ENCODE measurements at places on chromosomes 2 and 18.

GRCh38 chr18:56003009-56003719, 415.2 kb upstream of the TCF4 start:
- DNase-seq: no peak

DNA sequence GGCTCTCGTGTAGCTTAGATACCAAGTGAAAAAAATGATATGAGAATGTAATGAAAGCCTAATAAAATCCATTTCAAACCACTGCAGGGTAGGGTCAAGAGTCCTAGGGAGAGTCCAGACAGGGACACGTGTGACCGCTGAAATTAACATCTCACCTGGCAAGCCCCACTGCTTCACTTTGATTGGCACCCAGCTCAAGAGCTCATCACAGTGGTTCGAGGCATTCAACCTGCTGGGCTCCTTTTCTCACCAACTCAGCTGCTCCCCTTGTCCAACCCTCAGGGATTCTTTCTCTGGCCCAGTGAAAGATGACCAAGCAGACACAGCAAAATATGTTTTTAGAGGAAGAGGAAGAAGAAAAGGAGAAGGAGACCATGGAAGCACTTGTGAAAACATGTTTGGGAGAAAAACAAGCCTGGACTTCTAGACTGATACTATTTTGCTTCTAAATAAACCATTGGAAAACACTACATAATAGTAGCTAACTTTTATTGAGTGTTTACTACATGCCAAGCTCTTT, 49.2 kb upstream of the CREB1 start:
- no peak for DNase-seq

- DNase-seq: peak; percentile 53
These were observed 583 bp downstream of the NEMP2 start for GRCh38 chr2:190533968-190534309.

GRCh38 chr2:39380525-39381150, 56.4 kb downstream of the MAP4K3 start:
- DNase-seq: no peak

DNA sequence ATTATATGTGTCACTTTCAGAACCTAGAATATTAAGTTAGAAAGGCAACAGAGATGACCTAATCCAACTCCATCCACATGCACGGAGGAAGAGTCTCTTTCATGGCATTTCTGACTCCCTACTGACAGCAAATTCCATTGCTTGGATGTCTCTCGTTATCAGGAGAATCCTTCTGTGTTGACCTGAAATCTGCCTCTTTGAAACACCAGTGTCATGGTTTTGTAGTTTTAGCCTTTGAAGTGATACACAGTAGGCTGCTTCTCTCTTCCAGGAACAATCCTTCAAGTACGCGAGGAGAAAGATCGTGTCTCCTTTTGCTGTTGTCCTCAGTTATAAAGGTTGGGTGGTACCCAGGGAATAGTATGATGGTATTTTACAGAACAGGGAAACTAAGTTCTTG, 201.9 kb upstream of the RASGRP3 start:
- DNase-seq: no peak

DNA sequence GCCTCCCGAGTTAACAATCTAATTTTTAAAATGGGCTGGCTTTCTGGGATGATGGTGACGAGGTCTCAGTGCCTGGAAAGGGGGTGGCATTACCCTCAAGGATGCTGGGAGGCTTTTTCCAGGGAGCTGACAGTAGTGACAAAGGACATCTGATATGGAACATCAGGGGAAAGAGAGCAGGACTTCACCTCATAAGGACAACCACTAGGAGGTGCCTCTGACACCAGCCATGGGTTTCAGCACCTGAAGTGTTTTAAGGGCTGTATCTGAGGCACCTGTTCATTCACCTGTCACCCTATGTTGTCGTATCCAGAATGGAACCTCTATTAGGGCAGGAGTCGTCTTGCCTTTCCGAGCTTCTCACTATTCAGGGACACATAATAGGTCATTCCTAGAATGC, 10.8 kb downstream of the IL36B start:
- DNase-seq: no peak

DNA sequence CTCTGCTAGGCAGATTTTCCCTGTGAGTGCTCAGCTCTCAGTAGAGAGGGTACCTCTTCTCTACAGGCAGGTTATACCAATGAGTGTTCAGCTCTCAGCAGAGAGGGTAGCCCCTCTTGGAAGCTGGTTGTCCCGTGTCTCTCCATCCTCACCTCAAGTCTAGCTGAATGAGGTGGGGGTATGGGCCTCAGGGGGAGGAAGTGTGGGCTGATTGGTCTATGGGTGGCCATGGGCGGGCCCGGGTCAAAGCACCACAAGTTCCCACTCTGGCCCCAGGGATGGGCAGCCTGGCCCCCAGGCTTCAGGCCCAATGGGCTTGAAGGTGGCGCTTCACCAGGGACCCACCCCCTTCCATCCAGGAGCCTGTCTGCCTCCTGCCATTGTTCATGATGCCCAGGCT, 17.0 kb upstream of the MBD2 start:
- no peak for DNase-seq

DNA sequence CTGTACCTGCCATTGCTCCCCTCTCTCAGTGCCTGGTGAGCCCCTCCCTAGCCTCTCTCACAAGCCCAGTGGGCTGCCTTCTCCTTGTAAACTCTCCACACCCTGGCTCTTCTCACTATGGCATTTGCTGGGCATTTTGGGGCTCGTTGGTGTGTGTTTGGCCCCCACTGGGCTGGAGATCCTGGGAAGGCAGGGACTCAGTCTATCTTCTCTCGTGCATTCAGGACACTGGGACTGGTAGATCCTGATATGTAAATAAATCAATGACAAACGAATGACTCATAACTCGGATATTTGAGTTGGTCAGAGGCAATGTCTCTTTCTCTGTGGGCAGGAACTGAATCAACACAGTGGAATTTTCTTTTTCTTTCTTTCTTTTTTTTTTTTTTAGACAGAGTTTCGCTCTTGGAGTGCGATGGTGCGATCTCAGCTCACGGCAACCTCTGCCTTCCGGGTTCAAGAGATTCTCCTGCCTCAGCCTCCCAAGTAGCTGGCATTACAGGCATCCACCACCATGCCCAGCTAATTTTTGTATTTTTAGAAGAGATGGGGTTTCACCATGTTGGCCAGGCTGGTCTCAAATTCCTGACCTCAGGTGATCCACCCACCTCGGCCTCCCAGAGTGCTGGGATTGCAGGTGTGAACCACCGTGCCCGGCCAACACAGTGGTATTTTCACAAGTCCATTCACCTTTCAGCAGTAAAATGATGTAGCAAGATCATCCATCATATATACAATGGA, 144.6 kb upstream of the SPRED2 start:
- no peak for DNase-seq

DNA sequence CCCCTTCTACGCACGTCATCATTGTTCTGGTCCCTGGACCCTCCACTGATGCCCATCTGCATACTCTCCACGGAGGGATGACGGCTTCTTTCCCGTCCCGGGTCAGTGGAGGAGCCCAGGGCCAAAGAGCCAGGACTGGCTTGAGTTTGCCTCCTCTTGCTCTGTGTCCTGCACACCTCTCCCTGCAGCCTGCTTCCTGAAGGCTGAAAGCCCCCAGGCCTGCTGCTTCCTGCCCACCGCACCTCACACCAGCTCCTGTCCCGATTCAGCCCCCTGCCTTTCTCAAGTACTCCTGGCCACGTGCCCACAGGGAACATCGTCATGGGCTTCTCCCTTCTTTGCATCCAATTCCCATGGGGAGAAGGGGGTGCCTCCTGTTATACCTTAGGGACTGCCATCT, 7.1 kb downstream of the ADCY3 start:
- no peak for DNase-seq

GRCh38 chr18:45328296-45328695, 287.0 kb upstream of the SLC14A2 start:
- DNase-seq: no peak

DNA sequence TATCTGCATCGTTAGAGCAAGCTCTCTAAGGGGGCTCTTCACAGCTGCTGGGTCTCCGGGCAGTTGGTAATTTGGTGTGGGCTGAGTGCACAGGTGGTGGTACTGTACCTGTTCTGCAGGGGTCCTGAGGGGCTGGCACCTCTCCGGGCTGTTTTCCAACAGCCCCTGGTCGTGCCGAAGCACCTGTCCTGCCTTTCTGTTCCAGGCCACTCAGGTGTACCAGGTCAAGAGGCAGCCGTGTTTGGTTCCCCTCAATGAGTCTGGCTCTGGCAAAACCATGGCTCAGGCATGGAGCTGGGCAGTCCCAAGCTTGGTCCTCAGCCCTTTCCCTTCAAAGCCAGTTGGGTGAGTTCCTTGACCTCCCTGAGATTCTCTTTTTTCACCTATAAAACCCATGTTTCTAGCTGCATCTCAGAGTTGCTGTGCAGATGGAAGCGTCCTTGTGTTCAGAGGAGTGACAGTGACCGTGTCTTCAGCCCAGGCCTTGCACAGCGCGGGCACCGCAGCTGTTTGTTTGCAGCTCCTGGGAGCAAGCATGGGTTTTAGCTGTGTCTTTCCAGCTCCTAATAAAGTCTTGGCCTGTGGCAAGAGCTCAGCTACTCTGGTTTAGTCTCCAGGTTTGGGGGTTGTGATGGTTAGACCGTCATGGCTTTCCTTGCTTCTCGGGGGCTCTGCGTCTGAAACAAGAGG, 110.9 kb downstream of the GLI2 start:
- no peak for DNase-seq

- DNase-seq: no peak
These were observed 26.3 kb upstream of the POMC start for GRCh38 chr2:25194576-25195122.

GRCh38 chr2:237201461-237202287, 116.0 kb downstream of the COPS8 start:
- no peak for DNase-seq

- no peak for DNase-seq
These were observed 276.3 kb upstream of the ZSWIM2 start for GRCh38 chr2:187125318-187125717.

DNA sequence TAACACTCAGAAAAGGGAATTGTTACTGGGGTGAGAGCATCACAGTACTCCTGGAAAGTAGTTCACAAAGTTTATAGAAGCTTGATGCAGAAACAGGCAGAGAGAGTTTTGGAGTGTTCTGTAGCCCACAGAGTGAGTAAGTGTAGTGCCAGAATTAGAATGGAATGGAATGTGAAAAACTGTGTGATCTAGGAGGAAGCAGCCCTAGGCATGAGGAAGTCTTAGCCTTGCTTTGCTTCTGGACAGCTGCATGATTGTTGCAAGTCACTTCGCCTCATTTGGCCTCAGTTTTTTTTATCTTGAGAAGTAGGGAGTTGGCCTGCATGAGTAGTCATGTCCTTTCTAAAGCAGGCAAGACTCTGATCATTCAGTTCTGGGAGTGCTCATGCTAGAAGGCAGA, 10.9 kb downstream of the SERPINB12 start:
- peak; percentile 42 for DNase-seq

DNA sequence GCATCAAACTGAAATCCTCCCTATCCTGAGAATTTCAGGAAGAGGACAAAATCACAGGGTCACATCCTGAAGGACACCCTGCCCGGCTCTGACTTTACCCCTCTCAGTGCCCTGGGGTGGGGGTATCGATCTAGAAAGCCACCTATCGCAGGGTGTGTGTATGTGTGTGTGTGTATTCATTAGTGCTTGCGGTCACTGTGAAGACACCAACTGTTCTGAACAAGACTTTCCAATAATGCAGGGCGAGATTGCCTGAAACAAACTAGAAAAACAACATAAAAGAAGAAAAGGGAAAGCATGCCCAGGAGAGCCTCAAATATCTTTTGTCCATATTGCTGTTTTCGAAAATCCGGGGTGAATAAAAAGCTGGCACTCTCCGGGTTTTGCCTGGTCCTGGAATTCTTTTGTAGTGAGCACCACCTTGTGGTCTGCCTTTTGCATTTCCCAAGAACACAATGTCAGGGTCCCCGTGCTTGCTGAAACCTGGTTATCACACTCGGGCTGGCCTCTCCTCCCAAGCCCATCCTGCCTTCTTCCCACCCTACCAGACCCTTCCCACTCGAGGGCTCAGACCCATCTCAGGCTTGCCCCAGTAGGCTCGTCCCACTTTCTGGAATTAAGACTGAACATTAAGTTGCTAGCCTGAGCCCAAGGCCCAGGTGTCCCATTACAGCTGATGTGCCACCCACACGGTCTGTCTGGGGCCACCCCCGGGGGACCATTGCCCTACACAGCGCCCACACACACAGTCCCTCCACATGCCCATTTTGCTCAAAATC, 25.0 kb upstream of the COPS8 start:
- DNase-seq: peak; percentile 48

- DNase-seq: peak; percentile 77
These were observed 79.2 kb downstream of the SETBP1 start for GRCh38 chr18:44759925-44760342.

GRCh38 chr18:33052886-33053285, 280.1 kb upstream of the KLHL14 start:
- DNase-seq: no peak

GRCh38 chr18:32310774-32311173, 120.9 kb downstream of the MEP1B start:
- no peak for DNase-seq

GRCh38 chr2:229910832-229911412, 10.9 kb downstream of the TRIP12 start:
- DNase-seq: no peak

GRCh38 chr2:65232636-65233035, 5.0 kb downstream of the ACTR2 start:
- no peak for DNase-seq

DNA sequence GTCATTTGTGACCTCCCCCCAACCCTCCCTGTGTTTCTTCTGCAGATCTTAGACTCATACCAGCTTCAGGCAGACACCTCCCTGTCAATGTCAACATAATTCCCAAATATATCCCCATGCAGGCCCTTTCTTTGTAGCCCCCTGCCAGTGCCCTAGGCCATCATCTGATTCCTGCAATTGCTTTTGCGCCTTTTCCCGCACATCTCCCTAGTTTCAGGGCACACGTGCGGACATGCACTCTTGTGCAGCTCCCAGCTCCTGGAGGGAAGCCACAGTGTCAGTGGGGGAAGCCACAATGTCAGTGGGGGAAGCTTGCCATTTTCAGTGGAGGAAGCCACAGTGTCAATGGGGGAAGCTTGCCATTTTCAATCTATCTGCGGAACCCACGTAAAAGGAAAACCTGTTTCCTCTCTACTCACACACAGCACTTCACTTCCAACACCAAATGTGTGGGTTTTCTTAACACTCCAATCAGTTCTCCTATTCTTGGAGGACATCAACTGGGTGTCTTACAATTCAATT, 256.4 kb downstream of the ACKR3 start:
- DNase-seq: no peak

DNA sequence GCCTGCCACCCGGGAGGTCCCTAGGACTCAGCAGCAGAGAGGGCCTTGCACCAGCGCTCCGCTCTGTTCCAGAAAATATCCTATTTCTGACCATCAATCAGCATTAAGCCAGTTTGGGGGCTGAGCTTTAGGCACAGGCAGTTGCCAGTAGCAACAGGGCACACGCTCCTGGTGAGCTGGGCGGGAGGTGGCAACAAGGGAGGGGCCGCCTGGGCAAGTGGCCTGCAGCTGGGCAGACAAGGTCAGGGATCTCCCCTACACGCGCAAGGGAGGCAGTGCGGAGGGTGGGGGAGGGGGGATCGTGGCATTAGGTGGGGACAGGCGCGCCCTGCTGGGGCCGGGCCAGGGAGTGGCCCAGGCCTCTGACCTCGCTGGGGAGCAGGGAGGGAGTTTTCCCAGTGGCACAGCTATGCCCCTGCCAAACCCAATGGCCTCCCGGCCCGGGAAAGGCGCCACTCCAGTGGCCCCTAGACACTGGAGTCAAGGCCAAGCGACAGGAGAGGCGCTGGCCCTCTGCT, 302.8 kb downstream of the NCKAP5 start:
- DNase-seq: no peak

GRCh38 chr2:178163395-178163794, 30.9 kb upstream of the OSBPL6 start:
- no peak for DNase-seq

GRCh38 chr2:97951155-97951680, 44.5 kb downstream of the TMEM131 start:
- no peak for DNase-seq
